ENCODE measurements at places on chromosomes 6 and 20.

GRCh38 chr6:144266091-144266649 is 19.0 kb upstream of the UTRN start:
- DNase-seq = peak; percentile 94

GRCh38 chr6:122389704-122390372 is 9.6 kb upstream of the HSF2 start:
- DNase-seq = no peak

GRCh38 chr20:49833483-49833882 is 20.9 kb downstream of the SLC9A8 start:
- no peak for DNase-seq

- DNase-seq = no peak
These were observed 27.3 kb downstream of the SNX5 start for GRCh38 chr20:17941087-17941825.

DNA sequence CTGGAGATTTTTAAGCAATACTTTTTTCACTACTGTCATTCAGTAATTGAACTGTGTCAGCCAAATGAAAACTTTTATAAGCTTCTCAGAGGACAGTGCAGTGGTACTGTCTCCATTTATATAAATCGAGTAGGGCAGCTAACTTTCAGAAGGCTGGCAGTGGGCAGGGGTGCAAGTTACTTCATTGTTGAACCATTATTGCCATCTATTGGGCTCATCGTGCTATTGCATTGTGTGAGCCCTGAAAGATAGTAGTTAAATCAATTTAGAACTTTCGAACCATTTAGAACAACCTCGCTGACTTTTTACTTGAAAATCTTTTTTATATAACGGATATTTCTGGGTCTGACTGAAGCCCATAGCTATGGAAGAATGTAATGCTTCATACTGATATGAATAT is 347.8 kb upstream of the PLCB4 start:
- DNase-seq = peak; percentile 62

GRCh38 chr20:16474363-16474762 is 98.9 kb downstream of the KIF16B start:
- DNase-seq = no peak

- no peak for DNase-seq
These were observed 35.7 kb upstream of the SNRPB2 start for GRCh38 chr20:16694161-16694560.

- no peak for DNase-seq
These were observed at the start of gene SLC22A1 for GRCh38 chr6:160121558-160121957. TSS of gene SLC22A1 (plus strand) at chr6:160121815. CDS start at chr6:160121936, 121 bp downstream.

- no peak for DNase-seq
These were observed 98.1 kb upstream of the VSTM2L start for GRCh38 chr20:37804584-37805566.

GRCh38 chr20:22791877-22792525 is 207.6 kb upstream of the FOXA2 start:
- DNase-seq = no peak

- DNase-seq = no peak
These were observed 13.5 kb downstream of the CNKSR3 start for GRCh38 chr6:154496793-154497517.

GRCh38 chr6:151349651-151350270 is 41.6 kb downstream of the ZBTB2 start:
- no peak for DNase-seq

GRCh38 chr20:57787990-57788781 is 78.4 kb upstream of the PMEPA1 start:
- DNase-seq = no peak

DNA sequence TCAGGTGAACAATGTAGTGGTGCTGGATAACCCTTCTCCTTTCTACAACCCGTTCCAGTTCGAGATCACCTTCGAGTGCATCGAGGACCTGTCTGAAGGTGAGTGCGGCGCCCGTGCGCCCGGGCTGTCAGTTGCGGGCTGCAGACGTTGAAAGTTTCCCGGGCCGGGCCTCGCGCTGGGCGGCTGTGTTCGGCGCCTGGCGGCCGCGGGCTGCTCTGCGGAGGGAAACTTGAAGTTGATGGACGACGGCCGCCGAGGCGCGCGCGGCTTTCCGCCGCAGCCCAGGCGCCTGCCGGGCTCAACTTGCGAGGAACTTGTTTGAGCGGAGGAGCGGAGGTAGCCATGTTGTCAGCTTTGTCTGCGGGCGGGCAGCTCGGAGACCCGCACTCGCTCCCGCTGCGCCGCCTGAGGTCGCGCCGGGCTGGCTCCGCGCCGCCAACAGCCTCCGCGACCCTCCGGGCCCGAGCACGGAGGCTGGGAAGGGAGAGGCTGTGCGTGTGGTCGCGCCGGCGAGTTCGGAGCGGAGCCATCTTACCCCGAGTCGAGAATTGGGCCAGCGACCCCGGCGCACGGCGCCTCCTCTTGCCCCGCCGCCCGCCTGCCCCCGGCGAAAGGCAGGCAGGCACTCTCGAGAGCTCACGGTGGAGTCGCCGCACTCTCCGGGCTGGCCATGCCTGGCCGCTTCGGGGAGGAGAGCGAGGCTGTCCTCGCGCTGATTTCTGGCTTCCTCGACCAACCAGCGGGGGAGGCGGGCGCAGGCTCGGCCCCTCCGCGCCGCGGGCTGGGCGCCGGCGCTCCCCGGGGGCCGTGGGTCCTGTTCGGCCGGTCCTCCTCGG is 691 bp downstream of the ASF1A start:
- DNase-seq = peak; percentile 71

- no peak for DNase-seq
These were observed 21.7 kb downstream of the GGT7 start for GRCh38 chr20:34850969-34851368.

- no peak for DNase-seq
These were observed 67.4 kb downstream of the IGF2R start for GRCh38 chr6:160036331-160036695.

- DNase-seq = no peak
These were observed 15.1 kb upstream of the RBPJL start for GRCh38 chr20:45291526-45291925.

GRCh38 chr6:14100138-14100537 is 17.4 kb upstream of the CD83 start:
- no peak for DNase-seq

DNA sequence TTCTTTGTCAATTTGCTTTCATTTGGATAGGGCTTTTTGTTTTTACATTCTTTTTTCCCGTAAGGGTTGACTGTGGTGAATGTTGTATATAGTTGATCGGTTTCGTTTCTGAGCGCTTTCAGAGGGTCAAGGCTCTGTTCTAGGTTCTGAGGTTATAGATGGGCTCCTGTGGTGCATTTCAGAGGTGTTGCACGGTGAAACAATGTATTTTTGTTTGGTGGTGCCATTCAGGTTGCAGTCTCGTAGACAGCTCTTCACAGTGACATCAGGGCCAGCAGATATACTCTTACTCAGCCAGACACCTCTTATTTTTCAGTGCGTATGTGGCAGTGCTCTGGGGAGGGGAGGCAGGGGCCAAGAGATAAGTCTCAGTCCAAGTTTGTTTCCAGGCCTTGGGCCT is 72.1 kb downstream of the SNAP91 start:
- no peak for DNase-seq

DNA sequence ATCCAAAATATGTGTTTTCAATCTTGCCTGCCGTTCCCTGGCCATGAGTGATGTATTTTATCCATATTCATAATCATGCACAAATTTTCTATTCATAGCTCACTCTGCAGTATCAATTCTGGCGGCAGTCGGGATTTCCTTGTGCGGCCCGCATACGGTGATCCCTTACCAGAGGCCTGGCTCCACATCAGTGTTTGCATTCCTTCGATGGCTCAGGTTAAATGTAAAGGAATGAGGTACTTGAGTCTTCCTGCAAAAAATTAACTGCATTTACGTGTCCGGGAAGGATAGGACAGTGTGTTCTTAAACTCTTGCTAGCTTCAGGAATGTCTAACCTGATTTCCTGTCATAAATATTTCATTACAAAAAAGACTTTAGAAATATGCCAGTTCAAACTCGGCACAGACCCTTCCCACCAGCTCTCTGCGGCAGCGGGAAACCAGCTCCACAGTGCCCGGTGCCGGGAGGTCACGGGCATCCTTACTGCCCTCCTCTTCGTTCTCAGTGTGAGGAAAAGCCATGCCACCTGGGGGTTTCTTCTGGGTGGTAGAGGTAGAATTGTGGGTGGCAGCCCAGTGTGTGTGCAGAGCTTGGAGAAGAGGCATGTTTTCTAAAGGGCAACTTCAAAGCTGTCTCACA is 154.5 kb downstream of the MOXD1 start:
- DNase-seq = no peak

DNA sequence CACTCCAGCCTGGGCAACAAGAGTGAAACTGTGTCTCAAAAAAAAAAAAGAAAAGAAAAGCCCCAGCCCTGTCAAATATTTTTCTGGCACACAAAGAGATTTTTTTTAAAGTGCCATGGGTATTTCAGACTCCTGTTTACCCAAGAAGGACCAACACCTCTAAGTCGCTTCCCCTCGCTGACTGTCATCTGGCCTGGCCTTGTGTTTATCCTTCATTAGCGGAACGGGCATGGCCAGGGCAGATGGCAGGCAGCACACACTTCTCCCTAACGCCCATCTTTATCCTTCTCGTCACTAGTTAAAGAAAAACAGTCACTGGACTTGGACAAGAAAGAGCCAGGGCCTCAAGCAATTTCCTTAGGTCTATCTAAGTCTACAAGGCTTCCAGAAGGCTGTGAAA is 7.3 kb upstream of the CBFA2T2 start:
- DNase-seq = no peak

- no peak for DNase-seq
These were observed 82.8 kb downstream of the FAM83B start for GRCh38 chr6:54929245-54929909.

GRCh38 chr6:108277831-108278230 is 17.0 kb upstream of the SNX3 start:
- peak; percentile 1 for DNase-seq

DNA sequence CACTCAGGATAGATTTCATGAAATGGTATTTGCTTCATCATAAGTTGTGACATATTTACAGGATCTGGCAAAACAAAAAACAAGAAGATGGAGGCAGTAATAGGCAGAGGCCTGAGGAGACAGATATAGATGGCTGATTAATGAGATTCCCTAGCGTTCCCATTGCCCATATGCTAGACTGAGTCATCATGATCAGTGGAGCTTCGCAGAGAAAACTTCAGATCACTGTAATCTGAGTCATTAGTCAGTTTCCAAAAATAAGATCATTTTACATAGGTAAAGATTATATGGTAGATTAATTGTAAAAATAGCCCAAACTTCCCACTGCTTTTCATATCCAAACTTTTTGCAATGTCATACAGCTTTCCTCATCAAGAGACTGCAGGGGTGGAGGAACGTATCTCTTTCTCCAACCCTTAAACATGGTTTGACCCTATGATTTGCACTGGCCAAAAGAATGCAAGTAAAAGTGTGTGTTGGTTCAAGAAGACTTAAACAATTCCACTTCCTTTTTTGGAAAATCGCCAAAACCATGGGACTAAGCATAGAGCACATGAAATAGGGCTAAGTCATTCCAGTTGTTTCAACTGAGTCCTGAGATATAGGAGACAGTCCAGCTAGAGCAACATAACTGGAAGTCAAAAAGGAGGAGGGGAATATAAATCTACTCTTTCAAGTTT is 626.0 kb downstream of the RNF144B start:
- DNase-seq = peak; percentile 7

DNA sequence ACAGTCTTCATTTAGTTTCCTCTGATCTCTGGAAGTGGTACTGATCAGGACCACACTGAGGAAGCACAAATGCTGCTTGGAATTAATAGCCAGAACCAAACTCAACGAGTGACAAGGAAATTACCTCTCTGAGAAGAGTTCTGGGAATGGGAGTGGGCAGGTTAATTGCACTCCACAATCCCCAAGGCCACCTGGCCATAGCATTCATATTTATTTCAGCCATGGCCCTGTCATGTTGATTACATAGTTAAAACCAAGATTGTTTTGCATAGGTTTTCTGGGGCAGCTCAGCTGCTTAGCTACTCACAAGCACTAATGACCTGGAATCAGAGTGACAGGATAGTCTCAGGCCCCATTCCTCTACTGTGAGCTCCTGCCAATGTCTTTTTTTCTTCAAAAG is 230.2 kb upstream of the RIMS1 start:
- no peak for DNase-seq

GRCh38 chr6:69790629-69791028 is 6.2 kb downstream of the LMBRD1 start:
- DNase-seq = no peak

DNA sequence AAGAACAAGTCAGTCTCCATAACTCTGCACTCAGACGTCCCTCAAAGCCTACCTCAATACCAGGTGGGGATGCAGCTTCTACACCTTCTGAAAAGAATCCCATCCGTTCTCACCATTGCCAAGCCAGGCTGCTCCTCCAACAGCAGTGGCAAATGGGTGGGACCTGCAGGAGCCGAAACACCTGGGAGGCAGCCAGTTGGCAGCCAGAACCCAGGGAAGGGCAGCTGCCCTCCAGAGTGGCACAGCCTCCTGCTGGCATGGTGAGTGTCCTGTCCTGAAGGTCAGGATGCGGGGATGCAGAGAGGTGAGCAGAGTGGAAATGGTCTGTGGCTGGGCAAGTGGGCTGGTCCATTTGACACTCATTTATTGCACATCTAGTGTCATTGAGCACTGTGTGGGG is 210.6 kb upstream of the CDH4 start:
- DNase-seq = no peak

DNA sequence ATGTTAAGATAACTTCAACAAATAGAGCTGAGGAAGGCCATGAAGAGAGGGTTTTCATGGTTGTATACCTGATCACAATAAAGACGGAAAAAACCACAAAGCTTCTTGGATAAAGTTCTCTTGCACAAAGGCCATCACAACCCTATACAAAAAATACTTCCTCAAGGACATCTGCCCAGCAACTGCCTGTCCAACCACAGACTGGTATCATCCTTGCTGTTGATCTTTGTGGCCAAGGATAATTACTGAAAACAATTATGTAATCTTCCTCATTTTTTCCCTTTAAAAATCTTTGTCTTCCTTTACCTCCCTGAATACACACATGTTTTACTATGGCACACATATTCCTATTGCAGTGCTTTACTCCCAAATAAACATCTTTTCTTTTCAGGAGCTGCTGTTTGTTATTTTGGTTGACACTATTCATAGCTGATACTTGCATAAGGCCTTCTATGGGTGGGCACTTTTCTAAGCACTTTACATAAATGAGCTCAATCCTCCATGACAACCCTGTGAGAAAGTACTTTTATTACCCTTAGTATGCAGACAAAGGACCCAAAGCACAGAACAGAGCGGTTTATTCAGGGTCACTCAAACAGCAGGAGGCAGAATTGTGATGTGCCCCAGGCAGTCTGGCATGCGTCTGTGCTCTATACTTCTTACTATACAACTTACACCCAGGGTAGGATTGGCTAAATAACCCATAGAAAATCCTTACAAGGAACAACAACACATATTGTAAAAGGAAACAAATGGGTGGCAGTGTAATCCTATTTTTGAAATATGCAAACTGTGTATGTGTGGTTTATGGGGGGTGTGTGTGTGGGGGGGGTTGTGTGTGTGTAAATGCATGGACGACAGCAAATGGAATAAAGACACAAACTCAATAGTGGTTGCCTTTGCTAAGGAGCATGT is 35.1 kb downstream of the SNRNP48 start:
- no peak for DNase-seq

DNA sequence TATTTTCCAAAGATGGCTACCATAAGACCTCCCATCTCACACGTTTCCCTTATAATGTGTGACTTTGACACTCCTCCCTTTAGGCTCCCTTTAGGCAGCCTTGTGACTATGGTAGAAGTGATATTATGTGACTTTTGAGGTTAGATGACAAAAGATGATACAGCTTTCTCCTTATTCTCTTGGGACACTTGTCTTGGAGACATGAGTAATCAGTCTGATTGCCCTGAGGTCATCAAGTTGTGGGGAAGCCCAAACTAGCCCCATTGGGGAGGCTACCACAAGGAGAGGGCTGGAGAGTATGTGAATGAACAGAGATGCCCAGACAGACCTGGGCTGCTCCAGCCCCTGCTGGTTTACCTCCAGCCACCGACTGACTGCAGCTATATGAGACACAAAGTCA is 10.6 kb upstream of the DLK2 start:
- DNase-seq = no peak

Measured in iris pigment epithelial cell (primary cell).